Neural cell (in vitro differentiated cells): ENCODE measurements at places on chromosomes 7 and 10. TPM values are rescaled to one million over a fixed set of nuclear protein-coding genes. Genes with fewer than 3 reads are reported as not detected.

The CHCHD3 gene
- 87.4 and 89.9 TPM in 2 replicates for polyA plus RNA-seq

The KCND2 gene
- polyA plus RNA-seq, result 10.4 and 11.0 TPM in 2 replicates

The HOGA1 gene
- not detected in 2 replicates for polyA plus RNA-seq

The POLR2J gene
- 42.6 and 52.9 TPM in 2 replicates for polyA plus RNA-seq

The CPN1 gene
- polyA plus RNA-seq, result not detected in 2 replicates

The BMPR1A gene
- 27.7 and 29.9 TPM in 2 replicates for polyA plus RNA-seq

The PLXDC2 gene
- 2.3 and 3.4 TPM in 2 replicates for polyA plus RNA-seq

The OPALIN gene
- polyA plus RNA-seq, result not detected in 2 replicates

The RNLS gene
- polyA plus RNA-seq, result 0.20 and 0.66 TPM in 2 replicates
